ENCODE measurements at places on chromosomes 5 and 9. TPM values are rescaled to one million over a fixed set of nuclear protein-coding genes. Genes with fewer than 3 reads are reported as not detected.

GRCh38 chr9:113373256-113373655 is 3.5 kb downstream of the HDHD3 start:
- no peak overlapping the region for H3K27ac ChIP-seq
- H3K4me1 ChIP-seq, result peaks cover 9% of the 10 kb centered on the region
- H3K27me3 ChIP-seq, result no peaks in the 10 kb centered on the region
- no peak for DNase-seq

DNA sequence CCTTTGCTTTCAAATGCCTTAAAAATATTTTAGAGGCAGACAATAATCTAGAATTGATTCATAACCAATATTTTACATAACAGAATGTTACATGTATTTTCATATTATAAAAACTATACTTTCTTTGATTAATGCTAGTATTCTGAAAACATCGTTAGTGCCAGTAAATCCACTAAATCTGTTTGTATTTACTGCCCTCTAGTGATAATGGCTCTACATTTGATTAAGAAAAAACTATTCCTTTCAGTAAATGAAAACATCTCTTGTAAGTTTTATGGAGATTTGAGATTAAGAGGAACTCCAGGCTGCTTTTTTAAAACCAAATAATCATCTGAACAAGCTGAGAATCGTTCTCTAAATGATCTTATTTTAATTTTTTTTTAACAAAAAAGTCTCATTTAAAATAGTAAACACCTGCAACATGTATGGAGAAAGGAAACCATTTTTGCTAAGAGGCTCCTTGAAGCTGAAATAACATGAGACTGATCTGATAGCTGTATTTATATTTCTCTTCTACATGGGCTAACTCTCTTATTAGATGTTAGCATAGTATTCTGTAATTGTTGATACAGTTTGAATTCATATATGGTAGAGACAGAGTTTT is 424.7 kb downstream of the RAB3C start:
- no peak overlapping the region for H3K4me3 ChIP-seq
- H3K27me3 ChIP-seq, result no peaks in the 10 kb centered on the region
- no peak overlapping the region for H3K27ac ChIP-seq
- DNase-seq, result no peak

DNA sequence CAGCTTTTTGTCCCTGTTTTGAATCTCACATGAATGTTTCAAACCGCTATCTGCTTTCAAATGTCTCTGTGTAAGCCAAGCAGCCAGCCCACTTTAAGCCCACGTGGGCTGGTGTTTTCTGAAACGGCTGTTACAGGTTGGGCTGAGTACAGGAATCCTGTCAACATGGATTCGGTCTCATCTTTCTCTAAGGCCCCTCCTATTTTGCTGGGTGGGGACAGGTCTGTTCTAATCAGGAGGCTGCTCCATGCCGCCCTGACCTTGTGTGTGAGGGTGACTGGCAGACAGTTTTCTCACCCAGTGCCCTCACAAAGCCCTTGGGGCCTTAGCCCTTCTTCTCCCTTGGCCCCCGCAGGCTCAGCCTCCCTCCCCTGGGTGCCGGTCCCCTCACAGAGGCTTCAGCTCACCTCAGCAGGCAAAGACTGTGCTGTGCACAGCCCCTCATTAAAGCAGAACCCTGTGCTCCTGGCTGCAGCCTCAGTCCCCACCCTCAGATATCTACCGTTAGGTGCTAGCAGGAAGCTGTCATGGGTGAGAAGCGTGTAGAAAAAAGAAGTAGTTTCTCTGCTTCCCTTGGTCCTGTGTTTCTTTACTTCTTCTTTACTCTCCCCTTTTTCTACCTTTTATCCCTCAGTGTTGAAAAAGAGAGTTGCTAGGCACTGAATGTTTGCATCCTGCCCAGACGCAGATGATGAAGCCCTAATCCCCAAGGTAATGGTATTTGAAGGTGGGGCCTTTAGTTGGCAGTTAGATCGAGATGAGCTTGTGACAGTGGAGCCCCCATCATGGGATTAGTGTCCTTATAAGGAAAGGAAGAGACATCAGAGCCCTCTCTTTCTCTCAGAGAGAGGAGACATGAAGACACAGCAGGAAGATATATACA is 205.7 kb downstream of the ADAMTS12 start:
- no peak overlapping the region for H3K4me3 ChIP-seq
- DNase-seq, result no peak
- H3K36me3 ChIP-seq, result no peaks in the 10 kb centered on the region
- no peak overlapping the region for H3K27ac ChIP-seq

DNA sequence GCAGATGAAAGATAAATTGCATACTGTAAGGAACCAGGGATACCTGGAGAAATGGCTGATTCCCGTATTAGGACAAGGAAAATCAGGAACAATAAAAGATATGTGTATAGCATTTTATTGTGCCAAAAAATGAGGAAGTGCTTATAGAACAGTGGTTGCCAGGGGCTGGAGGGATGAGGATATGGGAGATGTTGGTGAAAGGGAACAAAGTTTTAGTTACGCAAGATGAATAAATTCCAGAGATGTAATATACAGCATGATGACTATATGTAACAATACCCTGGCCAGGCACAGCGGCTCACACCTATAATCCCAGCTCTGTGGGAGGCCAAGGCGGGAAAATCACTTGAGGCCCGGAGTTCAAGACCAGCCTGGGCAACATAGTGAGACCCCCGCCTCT is 101.8 kb downstream of the CDK5RAP2 start:
- H3K36me3 ChIP-seq, result peaks cover 15% of the 10 kb centered on the region
- H3K27me3 ChIP-seq, result no peaks in the 10 kb centered on the region
- H3K4me3 ChIP-seq, result no peak overlapping the region
- no peaks in the 10 kb centered on the region for H3K4me1 ChIP-seq
- no peak for DNase-seq

DNA sequence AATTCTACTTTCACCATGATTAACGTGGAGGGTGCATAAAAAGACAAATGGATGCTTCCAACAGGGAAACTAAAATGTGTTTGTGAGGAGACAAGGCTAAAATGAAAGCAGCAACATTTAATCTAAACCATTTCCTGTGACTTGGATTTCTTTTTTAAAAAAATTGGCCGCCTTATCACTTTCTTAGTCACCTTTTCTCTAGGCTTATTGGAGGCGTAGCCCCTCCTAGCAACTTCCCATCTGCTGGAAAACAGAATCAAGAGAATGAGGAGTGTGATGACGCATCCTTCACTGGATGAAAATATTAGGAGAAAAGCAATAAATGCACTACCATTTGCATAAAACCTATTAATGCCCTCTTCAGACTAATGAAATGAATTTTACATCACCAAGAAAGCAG is 791 bp upstream of the GPR150 start:
- H3K4me3 ChIP-seq, result peak overlapping the region; percentile 72
- no peaks in the 10 kb centered on the region for H3K27me3 ChIP-seq
- H3K27ac ChIP-seq, result no peak overlapping the region
- H3K4me1 ChIP-seq, result peaks cover 35% of the 10 kb centered on the region
- DNase-seq, result no peak
- no peaks in the 10 kb centered on the region for H3K36me3 ChIP-seq

The SLC6A7 gene
- total RNA-seq, result not detected

DNA sequence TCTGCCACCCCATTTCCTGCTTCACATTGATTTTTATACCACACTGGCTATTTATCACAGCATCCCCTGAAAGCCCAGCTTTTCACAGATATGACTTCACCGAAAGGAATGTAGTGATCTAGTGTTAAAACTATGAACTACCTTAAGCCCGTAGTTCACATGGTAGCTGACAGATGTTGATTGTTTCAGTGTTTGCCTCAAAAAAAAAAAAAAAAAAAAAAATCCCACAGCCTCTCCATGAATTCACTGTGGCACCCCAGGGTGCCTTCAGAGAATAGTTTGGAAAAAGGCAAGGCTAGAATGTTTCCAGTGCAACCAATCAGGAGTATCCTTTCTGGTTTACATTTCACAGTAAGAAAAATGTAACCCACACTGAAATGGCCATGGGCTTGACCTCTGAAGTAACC is 37.1 kb downstream of the GLIS3 start:
- DNase-seq, result no peak
- H3K36me3 ChIP-seq, result no peaks in the 10 kb centered on the region
- no peak overlapping the region for H3K27ac ChIP-seq
- H3K4me1 ChIP-seq, result no peaks in the 10 kb centered on the region

DNA sequence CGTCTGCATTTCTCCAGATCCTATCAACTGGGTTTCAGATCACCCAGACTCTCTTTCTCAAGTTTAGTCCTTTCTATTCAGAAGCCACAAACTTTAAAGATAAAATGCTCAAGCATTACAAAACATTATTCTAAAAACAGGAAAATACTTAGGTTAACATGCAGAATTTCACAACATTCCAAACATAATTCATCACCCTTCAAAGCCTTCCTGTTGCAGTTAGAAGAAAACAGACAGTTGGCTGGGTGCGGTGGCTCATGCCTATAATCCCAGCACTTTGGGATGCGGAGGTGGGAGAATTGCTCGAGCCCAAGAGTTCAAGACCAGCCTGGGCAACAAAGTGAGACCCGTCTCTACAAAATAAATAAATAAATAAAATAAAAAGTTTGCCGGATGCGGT is 7.7 kb upstream of the OCLN start:
- no peaks in the 10 kb centered on the region for H3K4me1 ChIP-seq
- no peak overlapping the region for H3K4me3 ChIP-seq
- no peak for DNase-seq
- no peak overlapping the region for H3K27ac ChIP-seq
- no peaks in the 10 kb centered on the region for H3K27me3 ChIP-seq
- H3K36me3 ChIP-seq, result no peaks in the 10 kb centered on the region

- H3K27me3 ChIP-seq, result no peaks in the 10 kb centered on the region
- no peaks in the 10 kb centered on the region for H3K4me1 ChIP-seq
- H3K27ac ChIP-seq, result no peak overlapping the region
- H3K4me3 ChIP-seq, result no peak overlapping the region
- no peak for DNase-seq
These were observed 41.6 kb upstream of the ZNF300 start for GRCh38 chr5:150946351-150946905.

GRCh38 chr5:14148890-14149671 is 5.9 kb downstream of the TRIO start:
- H3K4me1 ChIP-seq, result no peaks in the 10 kb centered on the region
- H3K4me3 ChIP-seq, result no peak overlapping the region
- no peaks in the 10 kb centered on the region for H3K36me3 ChIP-seq
- no peak for DNase-seq
- no peak overlapping the region for H3K27ac ChIP-seq
- no peaks in the 10 kb centered on the region for H3K27me3 ChIP-seq

The CMYA5 gene
- 0.16 TPM for total RNA-seq

The FPGS gene
- total RNA-seq, result 110 TPM

The TRPM3 gene
- not detected for total RNA-seq

GRCh38 chr5:15834596-15835245 is 334.7 kb downstream of the FBXL7 start:
- H3K27me3 ChIP-seq, result no peaks in the 10 kb centered on the region
- no peak overlapping the region for H3K4me3 ChIP-seq
- no peaks in the 10 kb centered on the region for H3K4me1 ChIP-seq
- no peak overlapping the region for H3K27ac ChIP-seq
- no peaks in the 10 kb centered on the region for H3K36me3 ChIP-seq

The AQP7 gene
- not detected for total RNA-seq

The AIF1L gene
- 0.48 TPM for total RNA-seq

- no peak overlapping the region for H3K4me3 ChIP-seq
- H3K27me3 ChIP-seq, result no peaks in the 10 kb centered on the region
- no peaks in the 10 kb centered on the region for H3K4me1 ChIP-seq
- H3K36me3 ChIP-seq, result no peaks in the 10 kb centered on the region
- no peak for DNase-seq
- H3K27ac ChIP-seq, result no peak overlapping the region
These were observed 76.1 kb downstream of the SLC44A1 start for GRCh38 chr9:105320568-105320967.

The RNF180 gene
- total RNA-seq, result not detected

- DNase-seq, result no peak
- H3K4me1 ChIP-seq, result no peaks in the 10 kb centered on the region
- H3K36me3 ChIP-seq, result no peaks in the 10 kb centered on the region
- H3K27me3 ChIP-seq, result no peaks in the 10 kb centered on the region
- no peak overlapping the region for H3K4me3 ChIP-seq
These were observed 97.4 kb upstream of the TRIM32 start for GRCh38 chr9:116589392-116590354.

GRCh38 chr5:180792287-180792964 is 10.2 kb downstream of the MGAT1 start:
- H3K27me3 ChIP-seq, result no peaks in the 10 kb centered on the region
- peaks cover 24% of the 10 kb centered on the region for H3K4me1 ChIP-seq
- no peak for DNase-seq
- H3K4me3 ChIP-seq, result no peak overlapping the region
- peaks cover 17% of the 10 kb centered on the region for H3K36me3 ChIP-seq

The MEIKIN gene
- 0.53 TPM for total RNA-seq

DNA sequence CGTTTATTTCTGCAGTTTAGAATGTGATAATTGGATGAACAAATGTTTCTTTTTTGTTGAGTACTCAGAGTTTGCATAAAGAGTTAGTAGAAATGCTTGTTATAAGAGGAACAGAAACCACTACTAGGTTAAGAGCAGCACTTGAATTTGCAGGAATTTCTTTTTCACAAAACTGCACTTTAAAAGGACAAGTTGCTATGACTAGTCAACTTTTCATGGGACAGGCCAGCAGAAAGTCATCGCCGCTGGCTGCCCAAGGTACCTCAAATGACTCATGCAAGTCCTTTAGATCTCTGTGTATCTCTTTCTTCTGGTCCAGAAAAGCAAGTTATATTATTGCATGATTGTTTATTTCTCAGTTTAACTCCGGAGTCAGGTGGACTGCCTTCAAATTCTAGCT is 97.3 kb upstream of the HMHB1 start:
- H3K36me3 ChIP-seq, result no peaks in the 10 kb centered on the region
- no peaks in the 10 kb centered on the region for H3K27me3 ChIP-seq
- DNase-seq, result no peak
- H3K4me3 ChIP-seq, result no peak overlapping the region

DNA sequence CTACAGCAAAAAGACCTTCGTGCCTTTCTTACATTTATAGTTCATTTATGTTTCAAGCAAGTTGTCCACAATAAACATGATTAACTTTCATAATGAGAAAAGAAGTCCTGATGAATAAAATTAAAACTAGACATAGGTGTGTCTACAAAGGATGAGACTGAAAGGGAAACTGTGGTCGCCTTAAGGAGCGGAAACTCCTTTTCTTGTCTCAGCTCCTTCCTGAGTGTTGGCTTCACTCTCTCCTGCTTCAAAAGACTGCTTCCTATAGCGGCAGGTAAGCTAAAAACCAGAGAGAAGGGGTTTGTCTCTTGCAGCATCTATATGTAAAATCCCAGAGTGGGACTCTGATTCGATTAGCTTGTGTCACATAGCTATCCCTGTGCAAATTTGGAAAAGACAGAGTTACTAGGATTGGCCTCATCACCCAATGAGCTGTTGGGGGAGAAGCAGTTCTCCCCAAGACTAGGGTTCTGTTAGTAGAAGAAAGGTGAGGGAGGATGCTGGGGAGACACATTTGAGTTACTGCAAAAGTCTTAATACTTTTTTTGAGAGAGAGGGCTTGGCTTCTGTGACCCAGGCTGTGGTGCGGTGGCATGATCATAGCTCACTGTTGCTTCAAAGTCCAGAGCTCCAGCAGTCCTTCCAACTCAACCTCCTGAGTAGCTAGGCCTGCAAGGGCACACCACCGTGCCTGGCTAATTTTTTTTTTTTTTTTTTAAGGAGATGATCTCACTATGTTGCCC is 16.8 kb upstream of the CTSL start:
- peaks cover 29% of the 10 kb centered on the region for H3K4me1 ChIP-seq
- H3K4me3 ChIP-seq, result peak overlapping the region; percentile 15
- no peaks in the 10 kb centered on the region for H3K36me3 ChIP-seq
- H3K27ac ChIP-seq, result no peak overlapping the region
- no peaks in the 10 kb centered on the region for H3K27me3 ChIP-seq

GRCh38 chr9:74303945-74304344 is 193.2 kb upstream of the RORB start:
- H3K4me1 ChIP-seq, result no peaks in the 10 kb centered on the region
- no peak for DNase-seq
- no peaks in the 10 kb centered on the region for H3K36me3 ChIP-seq
- no peaks in the 10 kb centered on the region for H3K27me3 ChIP-seq

The CCNG1 gene
- total RNA-seq, result 90.9 TPM

Measured in CD8-positive, alpha-beta memory T cell (primary cell).